Hematopoietic multipotent progenitor cell treated with erythropoietin and hydrocortisone succinate and interleukin-3 and kit ligand, for 8 days (in vitro differentiated cells): ENCODE measurements at places on chromosomes 6 and 20.

DNA sequence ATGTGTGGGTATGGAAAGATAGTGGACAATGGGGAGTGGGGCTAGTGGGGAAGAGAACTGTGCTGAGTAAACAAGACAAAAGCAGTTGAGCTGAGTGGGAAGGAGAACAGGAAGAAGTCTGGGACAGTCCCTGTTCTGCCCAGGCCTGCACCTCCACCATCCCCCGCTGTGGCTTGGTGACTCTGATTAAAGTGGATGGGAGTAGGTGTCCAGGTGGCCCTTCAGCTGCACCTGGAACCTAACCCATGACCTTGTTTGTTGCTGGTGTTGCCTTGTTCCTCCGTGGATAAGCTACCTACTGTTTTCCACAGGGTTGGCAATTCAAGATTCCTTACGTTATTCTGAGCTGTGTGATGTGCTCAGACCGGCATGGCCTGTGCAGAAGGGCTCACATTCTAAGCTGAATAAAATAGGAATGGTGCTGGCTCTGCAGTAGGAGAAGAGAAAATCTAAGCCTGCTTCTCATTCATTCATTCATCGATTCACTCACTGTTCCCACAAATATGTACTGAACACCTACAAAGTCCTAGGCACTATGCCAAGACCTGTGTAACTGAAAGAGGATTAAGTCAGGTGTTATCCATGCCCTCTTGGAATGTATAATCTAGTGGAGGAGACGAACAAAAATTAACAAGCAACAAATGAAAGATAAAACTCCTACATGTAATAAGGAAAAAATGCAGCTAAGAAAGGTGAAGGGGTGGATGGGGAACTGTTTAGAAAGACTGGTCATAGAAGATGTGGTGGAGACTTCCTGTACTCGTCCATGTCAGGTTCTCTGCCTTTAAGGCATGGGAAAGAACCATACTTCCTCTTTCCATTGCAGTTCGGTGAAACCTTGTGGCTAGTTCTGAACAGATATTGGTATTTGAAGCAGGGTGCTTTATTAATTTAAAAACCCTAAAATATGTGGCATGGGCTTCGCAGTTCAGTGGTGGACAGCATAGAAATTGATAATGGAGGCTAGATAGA is 10.1 kb upstream of the CALHM6 start:
- DNase-seq = peak; percentile 34

DNA sequence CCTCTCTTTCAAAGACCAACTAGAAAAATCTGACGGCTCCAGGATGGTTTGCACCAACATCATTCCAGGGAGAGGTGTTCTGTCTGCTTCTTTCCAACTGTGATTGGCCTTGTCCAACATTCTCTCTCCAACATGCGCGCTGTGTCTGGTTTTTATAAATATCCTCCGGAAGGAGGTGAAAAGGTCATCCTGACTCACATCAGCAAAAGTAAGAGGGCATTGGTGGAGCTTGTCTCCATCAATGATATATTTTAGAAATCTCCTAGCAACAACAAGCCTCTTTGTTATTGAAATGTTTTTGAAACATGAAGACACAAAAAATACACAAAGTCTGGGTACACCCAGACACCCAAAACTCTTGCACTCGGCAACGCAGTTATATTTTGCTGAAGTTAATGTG is 475.3 kb upstream of the JARID2 start:
- no peak for DNase-seq

- no peak for DNase-seq
Measured at GRCh38 chr6:84492241-84493165, 265.1 kb upstream of the CEP162 start.

DNA sequence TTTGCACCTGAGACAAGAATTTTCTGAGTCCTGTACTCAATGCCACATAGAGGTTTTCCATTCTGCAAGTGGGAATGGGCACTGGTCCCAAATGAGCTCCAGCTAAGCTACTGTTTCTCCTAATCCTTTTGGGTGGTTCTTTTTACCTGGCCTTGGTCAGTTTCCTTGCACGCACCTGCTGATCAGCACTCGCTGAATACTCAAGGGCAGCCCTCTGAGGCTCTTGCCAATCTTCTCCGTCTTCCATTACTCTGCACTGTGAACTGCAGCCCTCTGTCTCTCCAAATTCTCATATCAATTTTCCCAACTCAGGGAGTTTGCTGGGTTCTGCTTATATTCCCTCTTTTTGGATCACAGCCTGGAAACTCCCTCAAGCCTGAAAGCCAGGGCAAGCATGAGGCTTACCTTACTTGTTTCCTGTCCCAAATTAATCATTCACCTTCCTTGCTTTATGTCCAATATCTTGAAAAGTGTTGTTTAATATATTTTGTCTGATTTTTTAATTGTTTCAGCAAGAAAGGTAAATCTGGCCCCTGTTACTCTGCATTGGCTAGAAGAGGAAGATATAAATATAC is 138.0 kb upstream of the TBX18 start:
- DNase-seq = no peak

- DNase-seq = no peak
Measured at GRCh38 chr6:17851001-17851719, 136.3 kb downstream of the KIF13A start.

DNA sequence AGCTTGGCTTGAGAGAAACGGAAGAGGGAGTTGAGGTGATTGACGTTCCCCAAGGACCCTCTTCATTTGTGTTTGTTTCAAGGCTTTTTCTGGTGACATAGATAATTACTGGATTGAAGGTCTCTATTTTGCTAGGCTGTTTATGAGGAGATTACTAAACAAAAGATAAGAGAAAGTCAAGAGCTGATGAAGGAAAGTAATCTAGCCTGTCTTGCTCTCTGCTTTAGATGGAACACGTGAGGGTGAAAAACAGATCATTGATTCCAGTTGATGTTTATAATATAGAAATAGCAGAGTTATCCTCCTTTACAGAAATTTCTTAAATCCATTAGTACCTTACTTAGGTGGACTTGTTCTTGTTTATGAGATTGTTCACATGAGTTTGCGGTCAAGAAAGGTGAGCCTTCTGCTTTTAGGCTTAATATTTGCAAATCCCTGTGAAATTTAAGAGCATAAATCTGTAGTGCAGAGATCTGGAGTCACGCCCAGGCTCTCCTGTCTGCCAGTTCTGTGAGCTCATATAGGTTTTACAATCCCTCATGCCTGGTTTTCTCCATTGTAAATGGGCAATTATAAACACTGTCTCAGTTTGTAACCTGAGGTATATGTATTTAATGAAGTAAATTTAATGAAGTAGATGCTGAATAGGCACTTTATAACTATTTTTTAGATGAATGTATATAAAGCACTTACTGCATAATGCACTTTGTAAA is 272.8 kb downstream of the NKAIN2 start:
- no peak for DNase-seq

- no peak for DNase-seq
Measured at GRCh38 chr6:170259278-170259677, 31.6 kb downstream of the DLL1 start.

DNA sequence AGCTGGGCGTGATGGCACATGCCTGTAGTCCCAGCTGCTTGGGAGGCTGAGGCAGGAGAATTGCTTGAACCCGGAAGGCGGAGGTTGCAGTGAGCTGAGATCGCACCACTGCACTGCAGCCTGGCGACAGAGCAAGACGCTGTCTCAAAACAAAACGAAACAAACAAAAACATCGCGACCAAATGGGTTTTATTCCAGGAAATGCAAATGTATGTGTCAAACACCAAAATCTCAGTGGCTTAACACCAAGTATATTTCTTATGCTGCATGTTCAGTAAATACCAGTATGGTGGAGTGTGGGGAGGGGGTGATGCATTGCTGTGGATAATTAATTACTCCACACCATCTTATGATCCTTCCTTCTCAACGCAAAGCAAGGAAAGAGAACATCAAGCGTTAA is 28.1 kb downstream of the ACTR5 start:
- DNase-seq = no peak

GRCh38 chr20:32505723-32506473 is 79.2 kb downstream of the NOL4L start:
- no peak for DNase-seq

DNA sequence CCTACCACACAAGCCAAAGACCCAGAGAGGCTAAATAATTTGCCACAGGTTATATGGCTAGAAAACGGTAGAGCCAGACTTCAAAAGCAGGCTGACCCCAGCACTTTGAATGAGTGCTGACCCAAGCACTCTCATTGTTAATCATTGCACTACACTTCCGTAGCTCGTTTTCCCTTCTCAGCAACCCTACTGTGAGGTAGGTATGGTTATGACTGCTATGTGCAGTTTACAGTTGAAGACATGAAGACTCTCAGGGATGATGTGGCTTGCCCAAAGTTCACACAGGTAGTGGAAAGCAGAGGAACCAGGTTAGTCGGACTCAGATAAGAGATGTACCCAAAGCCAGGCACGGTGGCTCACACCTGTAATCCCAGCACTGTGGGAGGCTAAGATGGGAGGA is 33.5 kb upstream of the RIMS4 start:
- no peak for DNase-seq

DNA sequence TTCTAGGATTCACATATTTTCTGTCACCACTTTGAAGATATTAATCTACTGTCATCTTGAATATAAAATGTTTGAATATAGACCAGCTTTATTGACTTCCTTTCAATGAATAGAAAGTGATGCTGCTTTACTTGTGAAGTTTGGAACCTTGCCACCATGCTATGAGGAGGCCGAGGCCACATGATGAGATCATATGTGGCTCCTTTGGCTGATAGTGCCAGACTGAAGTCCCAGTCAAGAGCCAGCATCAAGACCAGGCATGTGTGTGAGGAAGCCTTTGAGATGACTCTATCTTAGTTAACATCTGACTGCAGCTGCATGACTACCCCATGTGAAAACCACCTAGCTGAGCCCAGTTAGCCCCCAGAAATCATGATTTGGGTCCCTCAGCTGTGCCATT is 169.5 kb downstream of the OTOR start:
- no peak for DNase-seq

DNA sequence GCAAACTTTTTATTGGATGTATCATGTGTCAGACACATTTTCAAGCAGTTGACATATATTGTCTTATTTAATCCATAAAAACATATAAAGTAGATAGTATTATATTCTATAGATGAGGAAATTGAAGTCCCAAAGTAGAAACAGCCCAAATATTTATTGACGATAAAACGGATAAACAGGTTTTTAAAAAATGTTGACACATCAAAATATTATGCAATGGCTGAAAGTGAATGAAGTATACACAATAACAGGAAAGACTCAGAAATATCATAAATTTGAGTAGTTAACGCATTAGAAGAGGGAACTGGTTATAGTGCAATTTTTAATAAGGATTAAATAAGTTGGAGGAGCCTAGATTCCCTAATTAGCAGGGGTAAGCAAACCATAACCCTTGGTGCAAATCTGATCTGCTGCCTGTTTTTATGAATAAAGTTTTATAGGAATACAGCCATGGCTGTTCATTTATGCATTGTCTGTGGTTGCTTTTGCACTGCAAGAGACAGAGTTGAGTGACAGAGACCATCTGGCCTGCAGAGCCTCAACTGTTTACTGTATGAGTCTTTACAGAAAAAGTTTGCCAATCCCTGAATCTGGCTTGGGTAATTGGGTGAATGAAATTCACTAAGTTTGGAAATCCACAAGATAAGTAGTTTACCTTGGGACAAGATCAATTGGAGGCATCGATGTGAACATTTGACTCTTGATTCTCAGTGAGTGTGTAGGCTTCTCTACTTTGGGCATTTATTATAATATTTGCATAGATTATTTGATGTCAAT is 50.6 kb upstream of the EXOC2 start:
- DNase-seq = no peak

DNA sequence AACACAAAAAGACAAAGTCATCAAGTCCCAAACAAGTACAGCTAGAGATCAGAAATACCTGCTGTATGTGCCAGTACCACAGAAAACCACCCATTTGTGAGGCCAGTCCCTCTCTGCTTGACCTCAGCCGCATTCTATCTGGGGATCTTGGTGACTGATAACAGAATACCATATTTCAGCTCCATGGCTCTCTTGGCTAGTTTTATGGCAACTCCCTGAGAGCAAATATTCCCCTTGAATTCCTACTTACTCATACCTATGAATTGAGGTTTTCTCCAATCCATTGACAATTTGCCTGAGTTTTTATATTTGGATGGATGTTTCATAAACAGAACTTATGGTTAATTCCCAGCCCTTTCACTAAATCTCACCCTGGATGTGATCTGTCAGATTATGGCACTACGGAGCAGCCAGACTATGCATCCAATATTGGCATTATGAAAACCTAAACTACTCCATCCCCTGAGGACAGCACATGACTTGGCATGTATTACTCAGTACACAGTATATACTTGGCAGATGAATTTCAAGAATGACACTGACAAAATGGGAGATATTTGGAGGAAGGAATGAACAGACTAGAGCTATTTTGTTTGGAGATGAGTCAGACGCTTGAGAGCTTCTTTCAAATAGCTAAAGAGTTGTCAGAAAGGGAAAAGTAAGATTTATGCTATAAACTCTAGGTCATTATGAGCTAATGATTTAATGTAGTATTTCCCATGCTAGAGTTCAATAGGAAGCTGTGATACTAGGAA is 95.7 kb downstream of the PRDM1 start:
- no peak for DNase-seq

GRCh38 chr20:62631336-62632308 is 10.7 kb upstream of the SLCO4A1 start:
- no peak for DNase-seq

DNA sequence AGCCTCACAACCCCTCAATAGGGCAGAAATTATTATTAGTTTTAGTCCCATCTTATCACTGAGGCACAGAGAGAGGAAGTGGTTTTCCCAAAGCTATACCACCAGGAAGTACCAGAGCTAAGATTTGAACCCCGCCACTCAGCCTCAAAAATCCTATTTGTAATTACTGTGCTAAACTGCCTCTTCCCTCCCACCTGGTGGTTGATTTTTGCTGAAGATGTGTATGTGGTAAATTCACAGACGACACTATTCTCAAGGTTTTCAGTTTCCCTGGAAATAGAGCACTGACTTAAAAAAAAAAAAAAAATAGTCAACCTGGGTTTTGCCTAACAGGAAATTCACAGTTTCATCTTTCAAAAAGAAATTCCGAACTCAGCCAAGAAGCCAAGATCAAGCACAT is 57.9 kb downstream of the TSHZ2 start:
- DNase-seq = no peak

GRCh38 chr20:4600308-4601014 is 121.2 kb upstream of the PRND start:
- DNase-seq = no peak

DNA sequence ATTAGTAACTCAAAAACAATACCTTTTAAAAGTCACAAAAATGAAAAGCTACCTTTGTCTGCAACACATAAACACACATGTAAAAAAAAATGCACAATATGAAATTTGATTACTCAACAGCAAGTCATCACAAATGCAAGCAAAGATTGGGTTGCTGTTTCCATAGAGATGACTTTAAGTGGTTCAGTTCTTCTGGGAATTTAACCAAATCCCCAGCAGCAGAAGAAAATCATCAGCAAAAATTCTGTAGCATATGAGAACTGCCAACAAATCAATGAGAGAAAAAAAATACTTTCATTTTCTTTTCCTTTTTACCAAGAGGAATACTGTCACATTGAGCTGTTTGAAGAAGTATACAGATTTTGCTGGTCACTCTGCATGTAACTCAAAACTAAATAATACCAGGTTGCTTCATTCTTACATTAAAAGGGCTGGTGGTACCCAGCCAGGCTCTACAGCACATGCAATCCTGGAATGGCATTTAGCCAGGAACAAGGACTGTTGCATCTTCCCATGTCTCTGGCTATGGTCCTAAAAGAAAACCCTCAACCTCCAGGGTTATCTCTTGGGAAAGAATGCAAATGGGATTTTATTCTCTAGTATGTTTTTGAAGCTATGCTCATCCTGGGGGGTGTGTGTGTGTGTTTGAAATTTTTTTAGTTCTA is 158.3 kb downstream of the OPRM1 start:
- no peak for DNase-seq
